Activated naive CD4-positive, alpha-beta T cell treated with anti-CD3 and anti-CD28 coated beads, Interleukin-2, amount 10 ng/mL, durations not matched to agents 7 days and 5 days (primary cell): ENCODE measurements at places on chromosomes 7 and 10.

GRCh38 chr7:100583132-100584053 lies 2.5 kb downstream of the LRCH4 start:
- H3K4me1 ChIP-seq: peaks cover 38% of the 10 kb centered on the region
- peak overlapping the region; percentile 98 for H3K27ac ChIP-seq
- H3K36me3 ChIP-seq: peaks cover 27% of the 10 kb centered on the region
- H3K4me3 ChIP-seq: peak overlapping the region; percentile 89
- H3K27me3 ChIP-seq: peaks cover 5% of the 10 kb centered on the region

- H3K27me3 ChIP-seq: no peaks in the 10 kb centered on the region
- no peak for DNase-seq
- H3K36me3 ChIP-seq: no peaks in the 10 kb centered on the region
- H3K4me1 ChIP-seq: peaks cover 20% of the 10 kb centered on the region
- no peak overlapping the region for H3K4me3 ChIP-seq
Measured at GRCh38 chr7:27970350-27970749, 210.2 kb downstream of the JAZF1 start.

- H3K36me3 ChIP-seq: no peaks in the 10 kb centered on the region
- H3K4me1 ChIP-seq: no peaks in the 10 kb centered on the region
- no peak overlapping the region for H3K27ac ChIP-seq
- no peak overlapping the region for H3K4me3 ChIP-seq
- H3K27me3 ChIP-seq: peaks cover 28% of the 10 kb centered on the region
Measured at GRCh38 chr10:96407560-96408069, 48.8 kb upstream of the OPALIN start.

DNA sequence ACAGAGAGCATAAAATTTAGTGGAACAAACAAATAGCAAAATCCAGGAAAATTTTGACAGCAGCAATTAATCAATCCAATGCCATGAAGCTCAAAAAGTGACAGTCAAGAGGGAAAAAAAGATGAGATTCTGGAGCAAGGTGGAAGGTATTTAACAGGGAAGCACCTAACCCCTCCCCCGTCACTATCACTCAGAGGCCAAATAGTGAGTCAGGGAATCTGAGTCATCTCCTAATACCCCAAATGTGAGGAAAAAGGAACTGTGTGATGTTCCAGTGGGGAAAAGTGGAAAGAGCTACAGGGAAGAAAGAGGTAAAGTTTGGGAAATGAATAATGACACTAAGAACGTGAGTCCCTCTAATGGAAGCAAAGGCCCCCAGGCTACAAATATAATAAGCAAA lies 113.2 kb upstream of the PHF14 start:
- H3K36me3 ChIP-seq: no peaks in the 10 kb centered on the region
- no peak for DNase-seq
- no peaks in the 10 kb centered on the region for H3K4me1 ChIP-seq
- H3K27ac ChIP-seq: no peak overlapping the region
- no peaks in the 10 kb centered on the region for H3K27me3 ChIP-seq

- peaks cover 7% of the 10 kb centered on the region for H3K4me1 ChIP-seq
- H3K36me3 ChIP-seq: no peaks in the 10 kb centered on the region
- no peak overlapping the region for H3K4me3 ChIP-seq
- no peak overlapping the region for H3K27ac ChIP-seq
- H3K27me3 ChIP-seq: no peaks in the 10 kb centered on the region
- DNase-seq: no peak
Measured at GRCh38 chr10:87636313-87636915, 23.3 kb upstream of the PAPSS2 start.

DNA sequence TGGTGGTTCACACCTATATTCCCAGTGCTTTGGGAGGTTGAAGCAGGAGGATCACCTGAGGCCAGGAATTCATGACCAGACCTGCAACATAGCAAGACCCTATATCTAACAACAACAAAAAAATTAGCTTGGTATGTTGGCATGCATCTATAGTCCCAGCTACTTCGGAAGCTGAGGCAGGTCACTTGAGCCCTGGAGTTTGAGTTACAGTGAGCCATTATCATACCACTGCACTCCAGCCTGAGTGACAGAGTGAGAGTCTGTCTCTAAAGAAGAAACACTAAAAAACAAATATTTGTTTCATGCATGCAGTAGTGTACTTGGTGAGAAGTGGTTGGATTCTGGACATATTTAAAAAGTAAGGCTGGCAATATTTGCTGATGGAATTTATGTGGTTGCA lies 198.1 kb downstream of the BBS9 start:
- no peak overlapping the region for H3K4me3 ChIP-seq
- H3K27ac ChIP-seq: no peak overlapping the region
- no peak for DNase-seq
- no peaks in the 10 kb centered on the region for H3K36me3 ChIP-seq

DNA sequence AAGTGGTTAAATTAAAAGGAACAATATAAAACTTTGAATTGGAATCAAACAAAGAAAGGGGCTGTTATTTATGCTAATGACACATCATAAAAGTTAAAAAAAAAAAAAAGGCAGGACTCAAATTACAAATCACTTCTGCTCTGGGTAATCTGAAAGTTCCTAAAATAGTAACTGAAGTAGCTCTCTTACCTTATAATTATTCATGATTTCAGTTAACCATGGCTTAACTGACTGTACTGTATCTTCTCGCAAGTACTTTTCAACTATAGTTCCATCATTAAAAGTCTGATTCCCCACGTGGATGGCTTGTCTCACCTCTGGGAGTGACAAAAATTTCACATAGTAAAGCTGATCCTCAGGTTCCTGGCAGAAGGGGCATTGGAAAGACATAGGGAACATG lies 82.5 kb downstream of the CPVL start:
- no peaks in the 10 kb centered on the region for H3K27me3 ChIP-seq
- H3K4me3 ChIP-seq: no peak overlapping the region
- no peak overlapping the region for H3K27ac ChIP-seq
- no peaks in the 10 kb centered on the region for H3K36me3 ChIP-seq
- H3K4me1 ChIP-seq: no peaks in the 10 kb centered on the region
- DNase-seq: no peak

GRCh38 chr10:132616996-132617736 lies 79.6 kb downstream of the INPP5A start:
- H3K36me3 ChIP-seq: peaks cover 35% of the 10 kb centered on the region
- H3K4me3 ChIP-seq: no peak overlapping the region
- H3K4me1 ChIP-seq: peaks cover 27% of the 10 kb centered on the region
- peak overlapping the region; percentile 42 for H3K27ac ChIP-seq

GRCh38 chr7:12712236-12712635 lies 24.8 kb downstream of the ARL4A start:
- no peak overlapping the region for H3K4me3 ChIP-seq
- no peak overlapping the region for H3K27ac ChIP-seq
- H3K4me1 ChIP-seq: peaks cover 20% of the 10 kb centered on the region
- no peaks in the 10 kb centered on the region for H3K27me3 ChIP-seq
- no peak for DNase-seq

GRCh38 chr7:7791523-7791922 lies 73.1 kb upstream of the RPA3 start:
- H3K36me3 ChIP-seq: peaks cover 10% of the 10 kb centered on the region
- peaks cover 12% of the 10 kb centered on the region for H3K4me1 ChIP-seq
- no peak overlapping the region for H3K4me3 ChIP-seq

DNA sequence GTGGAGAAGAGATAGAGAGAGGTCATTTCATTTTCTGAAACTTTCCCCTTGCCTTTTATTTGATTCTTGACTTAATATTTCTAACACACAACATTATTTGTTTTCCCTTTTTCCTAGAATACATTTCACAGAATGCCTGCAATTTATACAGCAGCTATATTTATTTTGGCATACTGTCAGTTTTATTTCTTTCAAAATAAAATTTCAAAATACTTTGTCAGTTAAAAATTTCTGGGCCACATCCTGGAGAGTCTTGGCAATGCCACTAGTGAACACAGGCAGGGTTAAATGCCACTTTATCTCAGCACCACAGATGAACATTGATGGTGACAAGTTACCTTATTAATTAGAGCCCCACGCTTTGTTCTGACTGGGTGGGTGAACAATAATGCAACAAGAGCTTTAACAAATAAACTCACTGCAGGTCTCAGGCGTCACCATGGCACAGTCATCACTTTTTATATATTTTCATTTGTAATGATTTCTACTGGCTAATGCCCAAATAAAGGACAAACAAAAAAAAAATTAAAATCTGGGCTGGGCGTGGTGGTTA lies 494.0 kb downstream of the KIF20B start:
- no peak overlapping the region for H3K4me3 ChIP-seq
- no peaks in the 10 kb centered on the region for H3K4me1 ChIP-seq
- no peaks in the 10 kb centered on the region for H3K36me3 ChIP-seq
- DNase-seq: no peak

DNA sequence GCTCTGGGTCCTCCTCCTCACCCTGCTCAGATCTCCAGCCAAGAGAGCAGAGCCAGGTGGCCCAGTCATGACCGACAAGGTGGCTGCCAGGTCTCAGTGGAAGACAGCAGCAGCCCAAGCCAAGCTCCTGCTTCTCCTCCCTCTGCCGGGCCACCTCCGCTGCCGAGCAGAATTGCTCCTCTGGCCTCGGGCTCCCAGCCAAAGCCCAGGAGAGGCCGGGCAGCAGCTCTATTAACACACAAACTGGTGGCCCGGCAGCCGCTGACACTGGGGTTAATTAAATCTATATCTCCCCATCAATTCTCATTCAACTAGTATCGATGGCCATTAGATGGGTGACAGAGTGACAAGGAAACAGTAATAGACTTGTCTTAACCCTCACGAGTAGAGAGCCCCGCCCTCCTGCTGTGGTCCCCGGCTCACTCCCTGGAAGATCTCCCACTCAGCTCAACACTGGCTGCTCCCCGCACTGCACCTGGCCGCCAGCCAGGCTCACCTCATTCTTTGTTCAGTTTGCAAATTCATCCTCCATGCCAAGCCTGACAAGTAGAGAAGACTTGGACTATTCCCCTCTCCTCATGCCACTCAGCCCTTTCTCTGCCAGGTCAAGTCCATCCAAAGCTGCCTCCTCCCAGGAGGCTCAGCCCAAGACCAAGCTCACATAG lies 74.1 kb upstream of the UNC5B start:
- no peak overlapping the region for H3K4me3 ChIP-seq
- no peaks in the 10 kb centered on the region for H3K4me1 ChIP-seq
- no peak overlapping the region for H3K27ac ChIP-seq
- H3K36me3 ChIP-seq: no peaks in the 10 kb centered on the region
- DNase-seq: no peak

- peaks cover 71% of the 10 kb centered on the region for H3K4me1 ChIP-seq
- no peak for DNase-seq
- H3K27me3 ChIP-seq: no peaks in the 10 kb centered on the region
- peak overlapping the region; percentile 68 for H3K27ac ChIP-seq
- peaks cover 54% of the 10 kb centered on the region for H3K36me3 ChIP-seq
- peak overlapping the region; percentile 40 for H3K4me3 ChIP-seq
Measured at GRCh38 chr7:140058517-140058916, 4.2 kb downstream of the PARP12 start.

- no peak overlapping the region for H3K4me3 ChIP-seq
- H3K27me3 ChIP-seq: no peaks in the 10 kb centered on the region
- no peak overlapping the region for H3K27ac ChIP-seq
- peak; percentile 62 for DNase-seq
- peaks cover 36% of the 10 kb centered on the region for H3K36me3 ChIP-seq
Measured at GRCh38 chr7:128398016-128398840, 11.6 kb downstream of the IMPDH1 start.
